Erythroblast (primary cell): ENCODE measurements at places on chromosomes 6 and 20.

GRCh38 chr20:16432466-16433292 lies 140.6 kb downstream of the KIF16B start:
- no peak for DNase-seq

DNA sequence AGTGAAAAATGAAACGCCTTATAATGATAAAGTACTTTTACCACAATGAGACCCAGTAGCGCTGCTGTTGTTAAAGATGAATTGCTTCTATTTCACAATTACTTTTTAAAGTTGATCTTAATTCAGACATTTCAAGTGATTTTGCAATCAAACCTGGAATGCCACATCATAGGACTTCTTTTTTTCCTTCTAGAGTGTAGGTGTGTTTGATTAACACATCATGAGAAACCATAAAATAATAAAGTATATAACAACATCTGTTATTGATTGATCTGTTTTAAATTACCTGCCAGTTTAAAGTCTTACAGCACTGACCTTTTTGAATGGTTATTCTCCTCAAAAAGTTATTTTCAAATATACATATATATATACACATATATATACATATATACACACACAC lies 38.6 kb downstream of the HEBP2 start:
- no peak for DNase-seq

DNA sequence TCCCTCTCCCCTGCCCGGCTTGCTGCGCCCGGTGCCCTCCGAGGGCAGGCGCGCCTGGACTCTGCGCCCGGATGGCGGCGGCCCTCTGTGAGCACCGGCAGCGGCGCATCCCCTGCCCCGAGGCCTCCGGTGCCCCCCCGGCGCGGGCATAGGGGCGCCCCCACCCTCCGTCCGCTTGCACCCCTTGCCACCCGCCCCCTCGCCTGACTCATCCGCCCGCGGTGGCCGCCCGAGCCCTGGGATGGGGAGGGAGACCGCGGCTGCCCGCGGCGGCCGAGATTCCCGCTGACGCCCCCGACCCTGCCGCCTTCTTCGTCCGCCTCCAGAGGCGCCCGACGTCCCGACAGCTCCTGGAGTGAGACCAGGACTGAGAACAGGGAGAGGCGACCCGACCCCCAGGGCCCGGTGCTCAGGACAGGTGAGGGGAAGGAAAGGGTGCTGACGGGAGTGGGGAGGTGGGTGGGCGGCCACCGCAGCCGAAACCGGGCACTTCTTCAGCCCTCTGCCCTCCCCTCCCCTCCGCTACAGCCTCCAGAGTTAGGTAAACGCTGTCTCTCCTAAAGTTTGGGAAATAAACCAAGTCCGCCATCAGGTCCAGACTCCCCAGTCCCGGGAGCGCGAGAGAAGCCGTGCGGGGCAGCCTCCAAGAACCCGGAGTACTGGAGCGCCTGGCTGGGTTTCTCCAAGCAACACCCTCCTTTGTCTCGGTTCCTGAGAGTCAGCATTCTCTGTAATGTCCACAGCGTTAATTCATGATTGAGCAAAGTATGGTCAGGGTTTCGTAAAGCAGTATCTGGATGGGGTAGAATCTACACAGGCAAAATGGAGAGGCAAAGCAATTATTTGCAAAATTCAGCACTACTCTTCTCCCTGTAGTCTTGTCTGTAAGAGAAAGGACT lies 539 bp downstream of the TMEM200A start:
- DNase-seq = no peak

GRCh38 chr6:27295301-27296079 lies 16.6 kb downstream of the POM121L2 start:
- DNase-seq = peak; percentile 24

DNA sequence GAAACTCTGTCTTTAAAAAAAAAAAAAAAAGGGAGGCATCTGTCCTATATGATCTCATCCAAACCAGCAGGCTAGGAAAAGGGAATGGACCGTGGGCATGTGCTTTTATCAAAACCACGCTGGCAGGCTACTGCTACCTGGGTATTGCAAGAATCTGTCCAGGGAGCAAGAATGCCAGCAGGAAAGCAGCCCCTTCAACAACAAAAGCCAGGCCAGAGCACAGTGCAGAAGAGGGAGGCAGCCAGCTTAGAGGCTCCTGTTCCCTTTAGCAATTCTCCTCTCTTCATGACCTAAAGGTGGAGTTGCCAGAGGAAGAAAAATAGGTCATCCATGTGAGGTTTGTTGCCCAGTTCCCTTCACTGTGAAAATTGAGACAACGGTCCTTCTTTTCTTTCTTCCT lies 18.2 kb downstream of the TBC1D20 start:
- DNase-seq = no peak

DNA sequence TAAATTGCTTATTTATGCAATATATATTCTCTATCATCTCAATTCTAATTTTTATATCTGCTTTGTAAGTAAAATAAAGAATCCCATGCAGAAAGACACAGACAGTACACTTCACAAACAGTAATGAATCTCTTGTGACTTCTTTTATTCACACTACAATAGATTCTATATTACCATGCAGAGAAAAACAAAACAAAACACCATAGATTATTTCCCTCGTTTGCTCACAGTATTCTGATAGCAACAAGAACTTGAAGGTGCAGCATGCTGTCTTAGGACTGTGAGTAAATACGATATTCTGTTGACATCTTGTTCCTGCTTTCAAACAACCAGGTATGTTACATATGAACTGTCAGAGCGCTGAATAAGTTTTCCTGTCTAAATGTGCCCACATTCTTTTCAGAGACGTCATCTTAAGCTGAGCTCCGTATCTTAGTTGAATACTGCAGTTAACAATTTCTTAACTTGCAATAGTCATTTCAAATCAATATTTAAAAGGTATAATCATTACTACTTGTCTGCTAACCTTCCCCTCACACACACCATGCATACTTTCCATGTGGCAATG lies 140.1 kb downstream of the BTBD9 start:
- DNase-seq = no peak

DNA sequence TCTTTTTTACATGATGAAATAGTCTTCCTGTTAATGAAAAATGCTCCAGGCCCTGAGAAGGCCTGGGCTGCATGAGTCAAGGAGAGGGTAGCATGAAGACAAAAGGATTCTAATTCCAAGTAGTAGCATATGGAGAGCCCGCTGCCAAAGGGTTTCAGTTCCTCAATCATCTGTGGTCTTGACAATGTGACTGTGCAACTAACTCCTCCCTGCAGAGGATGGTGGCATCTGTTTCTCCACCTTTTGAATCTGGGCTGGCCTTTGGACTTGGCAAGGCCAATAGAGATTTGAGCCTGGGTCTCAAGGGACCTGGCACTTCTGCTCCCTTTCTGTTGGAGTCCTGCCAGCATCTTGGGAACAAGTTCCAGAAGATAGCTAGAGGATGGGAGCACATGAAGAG lies 35.1 kb upstream of the ANKEF1 start:
- no peak for DNase-seq

DNA sequence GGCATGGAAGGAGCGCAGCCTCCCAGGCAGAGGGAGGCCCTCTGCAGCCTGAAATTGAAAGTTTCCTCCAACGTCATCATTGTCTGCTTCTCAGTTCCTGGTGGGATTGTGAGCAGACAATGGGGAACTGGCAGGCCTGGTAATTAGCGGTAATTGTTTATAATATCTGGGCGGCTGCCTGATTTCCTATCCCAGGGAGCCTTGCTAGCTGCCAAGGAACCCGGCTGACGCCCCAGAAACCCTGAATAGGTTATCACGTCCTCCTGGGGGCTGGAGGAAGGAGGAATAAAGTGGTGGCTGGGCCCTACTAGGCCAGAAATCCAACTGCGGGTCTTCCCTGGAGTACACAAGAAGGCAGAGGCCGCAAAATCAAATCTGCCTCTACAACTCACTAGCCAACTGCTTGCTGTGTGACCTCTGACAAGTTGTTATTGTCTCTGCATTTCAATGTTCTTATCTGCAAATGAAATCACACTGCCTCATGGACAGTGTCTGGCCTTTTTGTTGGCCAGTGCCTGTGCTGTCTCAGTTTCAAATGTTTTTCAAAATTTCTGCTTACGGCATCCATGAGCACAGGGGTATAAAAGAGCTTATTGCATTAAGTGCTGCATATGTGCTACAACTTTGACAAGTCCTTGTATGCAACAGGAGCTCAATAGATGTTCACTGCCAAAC lies 16.9 kb downstream of the KCNK15 start:
- no peak for DNase-seq

DNA sequence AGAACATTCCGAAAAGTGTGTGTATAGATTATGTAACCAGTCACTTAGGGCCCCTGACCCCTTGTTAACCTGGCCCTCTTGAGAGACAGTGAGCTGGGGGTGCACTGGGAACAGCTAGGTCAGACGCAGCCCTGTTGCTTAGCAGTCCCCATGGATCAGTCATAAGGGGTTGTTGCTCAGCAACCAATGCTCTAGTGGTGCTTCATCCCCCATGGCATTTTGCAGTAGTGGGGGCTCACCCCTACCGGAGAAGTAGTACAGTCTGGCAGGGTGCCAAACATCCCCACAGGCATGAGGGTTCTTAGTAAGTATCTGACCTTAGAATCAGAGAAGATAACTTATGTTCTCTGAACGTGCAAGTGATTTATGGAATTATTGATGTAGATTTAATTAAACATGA lies 12.3 kb downstream of the PKIB start:
- no peak for DNase-seq

DNA sequence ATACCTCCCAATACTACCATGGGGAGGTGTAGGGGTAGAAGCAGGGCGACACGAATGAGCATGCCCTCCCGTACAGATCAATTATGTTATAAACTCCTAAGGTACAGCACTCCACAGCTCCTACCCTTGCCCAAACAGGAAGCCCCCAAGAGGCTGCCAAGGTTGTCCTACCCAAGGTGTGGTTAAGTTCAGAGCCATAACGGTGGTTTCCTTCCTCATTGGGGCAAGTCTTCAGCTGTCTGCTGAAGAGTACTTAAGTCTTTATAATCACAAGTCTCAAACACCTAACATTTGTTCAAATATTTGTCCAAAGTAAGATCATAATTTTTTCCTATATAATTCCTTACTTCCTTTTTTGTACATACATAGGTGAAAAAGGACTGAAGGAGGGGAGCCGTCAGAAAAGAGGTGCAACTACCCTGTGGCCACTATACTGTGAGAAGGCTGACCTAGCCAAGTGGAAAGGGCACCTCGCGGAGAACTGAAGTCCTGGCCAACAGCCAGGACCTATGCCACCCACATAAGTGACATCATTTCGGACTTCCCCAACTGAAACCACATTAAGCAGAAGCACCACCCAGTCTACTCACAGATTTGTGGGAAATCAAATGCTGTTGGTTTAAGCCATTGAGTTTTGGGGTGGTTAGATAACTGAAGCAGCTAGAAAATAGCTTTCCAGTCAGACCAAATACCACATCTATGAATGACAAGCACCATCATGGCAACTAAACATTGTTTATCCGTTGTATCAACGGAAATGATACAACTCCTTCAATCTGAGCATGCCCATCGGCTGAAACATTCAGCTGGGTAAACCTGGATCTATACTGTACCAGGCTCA lies 2.9 kb upstream of the RAB22A start:
- peak; percentile 26 for DNase-seq

GRCh38 chr20:3697588-3698305 lies 14.7 kb downstream of the SIGLEC1 start:
- no peak for DNase-seq

DNA sequence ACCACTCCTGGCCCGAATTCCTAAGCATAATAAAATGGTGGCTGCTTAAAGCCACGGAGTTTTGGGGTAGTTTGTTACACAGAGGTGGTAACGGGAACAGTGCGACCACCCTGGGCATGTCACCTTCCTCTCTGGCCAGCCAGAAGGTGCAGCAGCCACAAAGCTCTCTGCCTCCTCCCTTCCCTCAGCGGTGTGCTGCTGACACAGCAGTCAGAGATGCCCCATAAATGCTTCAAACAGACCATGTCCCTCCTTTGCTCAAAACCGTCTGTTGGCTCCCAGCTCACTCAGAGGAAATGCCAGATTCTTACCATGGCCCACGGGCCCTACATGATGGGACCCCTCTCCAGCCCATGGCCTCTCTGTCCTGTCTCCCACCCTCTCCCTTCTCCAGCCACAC lies 12.1 kb upstream of the TCF15 start:
- DNase-seq = no peak
